Glutamatergic neuron (in vitro differentiated cells): ENCODE measurements at places on chromosomes 7 and 10. TPM values are rescaled to one million over a fixed set of nuclear protein-coding genes. Genes with fewer than 3 reads are reported as not detected.

TMEM270 gene
- total RNA-seq: not detected

PRTFDC1 gene
- total RNA-seq: 14.4 TPM

CLEC5A gene
- not detected for total RNA-seq

STOX1 gene
- 0.47 TPM for total RNA-seq

SLC39A12 gene
- not detected for total RNA-seq

PNLIPRP3 gene
- total RNA-seq: not detected

GOLGA7B gene
- 21.5 TPM for total RNA-seq

AZGP1 gene
- total RNA-seq: 0.44 TPM

GRM3 gene
- not detected for total RNA-seq

PVRIG gene
- total RNA-seq: not detected

SFTPD gene
- total RNA-seq: 0.51 TPM

UNCX gene
- total RNA-seq: 106 TPM

FAM25G gene
- not detected for total RNA-seq

NKX6-2 gene
- 6.2 TPM for total RNA-seq

CALML3 gene
- total RNA-seq: not detected

ZNF438 gene
- 3.5 TPM for total RNA-seq

DUS4L gene
- 11.5 TPM for total RNA-seq

CYP2C19 gene
- not detected for total RNA-seq

MORN4 gene
- total RNA-seq: 31.4 TPM

WDR91 gene
- 24.5 TPM for total RNA-seq

CTBP2 gene
- total RNA-seq: 174 TPM

GARIN1A gene
- 8.2 TPM for total RNA-seq

LRRC4 gene
- 60.0 TPM for total RNA-seq

CPN1 gene
- total RNA-seq: not detected

ITPRID1 gene
- not detected for total RNA-seq

RBM20 gene
- 5.8 TPM for total RNA-seq

EXOSC1 gene
- 27.1 TPM for total RNA-seq

SPDYE5 gene
- not detected for total RNA-seq

ECHDC3 gene
- 11.8 TPM for total RNA-seq

ZNF727 gene
- not detected for total RNA-seq

GIMAP2 gene
- not detected for total RNA-seq

LRRTM3 gene
- not detected for total RNA-seq

BLVRA gene
- total RNA-seq: 63.4 TPM

YKT6 gene
- 178 TPM for total RNA-seq

SPDYE2 gene
- total RNA-seq: not detected

CALHM1 gene
- total RNA-seq: not detected

GATA3 gene
- total RNA-seq: 0.69 TPM

SPDYE6 gene
- total RNA-seq: not detected

VGF gene
- total RNA-seq: 8.4 TPM

TAS2R4 gene
- 1.0 TPM for total RNA-seq

ADIRF gene
- not detected for total RNA-seq

LRMDA gene
- total RNA-seq: 2.1 TPM

CALCR gene
- total RNA-seq: not detected

CHST3 gene
- total RNA-seq: 0.83 TPM
